ENCODE measurements at places on chromosomes 3 and 15.

DNA sequence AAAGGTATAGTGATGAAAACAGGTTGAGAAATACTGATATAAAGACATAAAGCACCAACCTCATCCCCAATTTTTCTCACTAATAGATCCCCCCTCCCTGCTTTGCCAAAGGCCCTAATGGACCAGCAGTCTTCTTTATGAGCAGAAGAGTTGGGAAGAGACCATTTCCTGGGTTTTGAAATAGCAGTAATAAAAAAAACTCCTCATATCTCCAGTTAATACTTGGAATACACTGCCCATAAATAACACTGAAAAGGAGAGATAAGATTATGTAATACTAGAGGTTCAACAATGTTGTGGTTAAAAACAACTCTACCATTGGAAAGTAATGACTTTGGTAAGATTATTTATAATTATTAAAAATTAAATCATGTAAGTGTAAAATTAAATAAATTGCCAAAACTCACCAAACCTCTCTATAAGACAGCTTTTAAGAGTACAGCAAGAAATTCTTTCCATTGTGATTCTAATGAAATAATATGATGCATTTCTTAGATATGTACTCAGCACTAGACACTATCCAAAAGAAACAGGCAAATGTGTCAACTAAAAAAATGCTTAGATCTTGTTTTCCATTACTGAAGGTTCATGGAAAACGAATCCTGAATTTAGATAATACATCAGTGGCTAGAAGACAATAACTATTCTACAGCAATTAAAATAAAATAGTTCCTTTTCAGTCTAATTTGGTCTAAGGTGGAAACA lies 88.2 kb downstream of the FAIM start:
- DNase-seq, result no peak

DNA sequence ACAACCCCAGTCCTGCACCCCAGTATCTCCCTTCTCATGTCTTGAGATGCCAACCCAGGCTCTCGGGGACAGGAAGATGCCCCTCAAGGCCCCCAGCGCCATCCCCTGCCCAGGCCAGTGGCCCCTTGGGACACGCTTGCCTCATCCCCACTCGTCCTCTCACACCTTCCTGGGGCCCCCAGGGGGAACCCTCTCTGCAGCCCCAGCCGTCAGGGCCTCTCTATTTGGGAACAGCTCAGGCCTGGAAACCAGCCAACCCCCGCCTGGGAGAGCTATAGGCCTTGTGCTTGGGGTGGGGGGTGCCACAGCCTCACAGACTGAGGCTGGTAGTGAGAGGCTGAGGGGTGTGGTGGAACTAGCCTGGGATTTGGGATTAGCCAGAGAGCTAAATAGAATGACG lies 7.8 kb downstream of the LINGO1 start:
- no peak for DNase-seq

- no peak for DNase-seq
These were observed 40.2 kb downstream of the IDH2 start for GRCh38 chr15:90062023-90062442.

GRCh38 chr3:142993958-142994442 lies 7.4 kb upstream of the U2SURP start:
- DNase-seq, result peak; percentile 87

- no peak for DNase-seq
These were observed 263.4 kb upstream of the WNT5A start for GRCh38 chr3:55750525-55750924.

GRCh38 chr15:56672721-56673120 lies 60.6 kb downstream of the ZNF280D start:
- no peak for DNase-seq

DNA sequence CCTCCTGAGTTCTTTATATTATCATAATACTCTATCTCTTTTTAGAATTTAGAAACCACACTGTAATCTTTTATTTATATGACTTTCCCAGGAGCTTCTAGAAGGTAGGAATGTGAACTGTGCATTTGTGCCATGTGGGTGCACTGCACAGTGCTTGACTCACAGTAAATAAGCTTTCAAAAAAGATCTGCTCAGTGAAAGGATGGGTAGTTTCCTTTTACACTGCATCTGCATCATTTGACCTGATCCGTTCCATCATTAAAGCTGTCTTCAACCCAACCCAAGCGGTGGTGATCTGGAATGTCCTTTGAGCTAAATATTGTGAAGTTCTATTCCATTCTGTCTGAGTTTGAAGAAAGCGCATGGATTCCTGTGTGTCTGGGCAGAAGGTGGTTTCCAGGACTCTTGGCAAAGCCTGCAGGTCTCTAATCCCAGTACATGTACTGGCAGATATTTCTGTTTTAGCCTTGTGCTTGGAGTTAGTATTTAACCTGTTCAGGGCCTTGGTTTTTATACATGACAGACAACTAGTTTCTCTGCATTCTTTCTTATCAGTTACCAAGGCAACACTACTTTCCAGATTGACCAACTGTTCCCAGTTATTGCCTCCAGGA lies 96.7 kb downstream of the DHX30 start:
- DNase-seq, result no peak

DNA sequence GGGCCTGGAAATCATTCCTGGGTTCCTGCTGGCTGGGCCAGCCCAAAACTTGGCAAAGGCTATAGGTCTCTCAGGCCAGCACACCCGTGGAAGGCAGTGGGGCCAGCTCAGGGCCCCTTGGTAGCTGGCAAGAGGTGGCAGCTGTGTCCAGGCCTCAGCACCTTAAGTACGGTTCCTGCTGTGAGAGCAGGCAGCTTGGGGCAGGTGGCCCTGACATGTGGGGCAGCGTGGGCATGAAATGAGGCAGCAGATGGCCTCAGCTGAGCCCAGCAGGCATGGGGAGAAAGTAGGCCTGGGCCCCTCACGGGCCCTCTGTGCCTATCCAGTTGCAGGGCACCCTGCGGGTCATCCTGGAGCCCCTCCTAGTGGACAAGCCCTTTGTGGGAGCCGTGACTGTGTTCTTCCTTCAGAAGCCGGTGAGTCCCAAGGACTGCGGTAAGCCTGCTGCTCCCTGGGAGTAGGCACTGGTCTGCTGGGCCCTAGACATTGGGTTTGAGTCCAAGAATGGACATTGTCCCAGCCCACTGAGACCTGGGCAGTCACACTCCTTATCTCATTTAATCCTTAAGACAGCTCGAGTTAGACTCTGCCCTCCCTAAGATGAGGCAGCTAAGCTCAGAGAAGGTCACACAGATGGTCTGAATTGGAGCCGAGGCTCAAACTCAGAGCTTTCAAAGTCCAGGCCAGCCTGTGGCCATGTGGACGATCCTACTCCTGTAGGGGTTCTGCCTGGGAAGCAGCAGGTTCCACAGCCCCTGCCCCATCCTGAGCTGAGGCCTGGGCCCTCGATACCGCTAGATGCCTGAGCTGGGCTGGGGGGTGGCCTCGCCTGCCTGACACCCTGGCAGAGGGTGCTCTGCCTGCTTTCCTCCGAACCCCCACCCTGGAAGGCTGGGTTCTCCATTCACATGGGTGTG lies 25.5 kb downstream of the ESYT3 start:
- DNase-seq, result no peak

- peak; percentile 93 for DNase-seq
These were observed 43.1 kb upstream of the SACM1L start for GRCh38 chr3:45646051-45646585.

GRCh38 chr3:52146189-52146588 lies 8.0 kb downstream of the POC1A start:
- no peak for DNase-seq

DNA sequence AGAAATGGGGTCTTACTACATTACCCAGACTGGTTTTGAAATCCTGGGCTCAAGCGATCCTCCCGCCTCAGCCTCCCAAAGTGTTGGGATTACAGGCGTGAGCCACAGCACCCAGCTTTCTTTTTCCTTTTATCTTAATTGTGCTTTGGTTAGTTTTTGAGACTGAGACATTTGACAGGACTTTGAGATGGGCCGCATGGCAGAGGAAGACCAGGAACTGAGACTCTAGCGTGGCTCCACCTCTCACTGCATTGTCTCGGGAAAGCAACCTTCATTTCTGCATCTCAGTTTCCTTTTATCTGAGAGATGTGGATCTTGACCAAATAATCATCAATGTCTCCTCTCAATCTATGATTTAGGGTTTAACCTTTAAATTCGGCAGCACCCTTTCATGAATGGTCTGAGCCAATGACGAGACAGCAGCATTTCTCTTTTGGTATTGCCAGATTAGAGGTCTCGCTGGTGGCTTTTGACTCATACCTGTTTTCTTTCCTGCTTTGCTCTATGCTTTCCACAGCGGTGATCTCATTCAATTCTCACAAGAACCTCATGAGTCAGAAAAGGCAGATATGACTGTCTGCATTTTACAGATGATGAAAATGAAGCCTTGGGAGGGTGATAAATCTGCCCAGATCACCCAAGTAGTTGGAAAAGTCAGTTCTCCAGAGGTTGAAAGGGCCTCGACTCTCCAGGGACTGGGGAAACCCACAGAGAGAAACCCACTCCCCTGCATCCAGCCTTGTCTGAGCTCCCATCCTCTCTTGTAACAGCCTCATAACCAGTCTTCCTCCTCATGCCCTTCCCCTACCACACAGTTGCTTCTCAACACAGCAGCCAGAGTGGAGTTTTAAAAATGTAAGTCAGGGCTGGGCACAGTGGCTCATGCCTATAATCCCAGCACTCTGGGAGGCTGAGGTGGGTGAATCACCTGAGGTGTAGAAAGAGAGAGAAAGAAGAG lies 84.8 kb upstream of the FOXB1 start:
- DNase-seq, result no peak

GRCh38 chr3:183283886-183284285 lies 30.8 kb downstream of the B3GNT5 start:
- DNase-seq, result no peak

Data from suppressor macrophage (primary cell).